ENCODE measurements at places on chromosomes 3 and 15.

GRCh38 chr3:72233571-72233970 lies 448.6 kb upstream of the PROK2 start:
- DNase-seq = no peak

DNA sequence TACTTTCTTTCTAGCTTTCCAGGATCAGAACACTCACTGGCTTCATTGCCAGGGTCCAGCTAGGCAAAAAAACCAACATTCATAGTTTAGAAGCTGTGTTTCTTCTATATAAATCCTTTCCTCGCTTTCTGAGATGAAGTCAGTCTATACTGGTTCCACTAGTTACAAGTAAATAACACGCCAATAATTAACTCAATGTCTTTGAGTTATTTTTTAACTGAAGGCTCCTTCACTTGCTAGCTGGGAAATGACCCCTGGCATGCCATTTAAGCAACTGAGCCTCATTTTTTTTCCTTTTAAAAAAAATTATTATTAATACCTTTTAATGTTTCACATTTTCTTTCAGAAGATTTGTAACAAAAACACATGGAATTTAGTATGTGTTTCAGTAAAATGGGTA lies 2.1 kb upstream of the CCDC174 start:
- DNase-seq = no peak

GRCh38 chr15:64636556-64636955 lies 138.8 kb downstream of the RBPMS2 start:
- DNase-seq = no peak

GRCh38 chr3:126083511-126083912 lies 412 bp downstream of the SLC41A3 start:
- no peak for DNase-seq

- DNase-seq = no peak
Observed at GRCh38 chr3:124770336-124771082, 40.3 kb downstream of the UMPS start.

- no peak for DNase-seq
Observed at GRCh38 chr3:52917044-52917443, 19.7 kb upstream of the STIMATE start.

GRCh38 chr15:28098766-28099554 lies at the start of gene OCA2:
Gene OCA2, minus strand, starts transcription at chr15:28099315. Its CDS starts 17,441 bp downstream, at chr15:28081874.
- peak; percentile 20 for DNase-seq

- peak; percentile 93 for DNase-seq
Observed at GRCh38 chr3:49120438-49121131, at the start of gene USP19. Gene USP19, minus strand, starts transcription at chr3:49120823. Its CDS starts 1,678 bp downstream, at chr3:49119145.

DNA sequence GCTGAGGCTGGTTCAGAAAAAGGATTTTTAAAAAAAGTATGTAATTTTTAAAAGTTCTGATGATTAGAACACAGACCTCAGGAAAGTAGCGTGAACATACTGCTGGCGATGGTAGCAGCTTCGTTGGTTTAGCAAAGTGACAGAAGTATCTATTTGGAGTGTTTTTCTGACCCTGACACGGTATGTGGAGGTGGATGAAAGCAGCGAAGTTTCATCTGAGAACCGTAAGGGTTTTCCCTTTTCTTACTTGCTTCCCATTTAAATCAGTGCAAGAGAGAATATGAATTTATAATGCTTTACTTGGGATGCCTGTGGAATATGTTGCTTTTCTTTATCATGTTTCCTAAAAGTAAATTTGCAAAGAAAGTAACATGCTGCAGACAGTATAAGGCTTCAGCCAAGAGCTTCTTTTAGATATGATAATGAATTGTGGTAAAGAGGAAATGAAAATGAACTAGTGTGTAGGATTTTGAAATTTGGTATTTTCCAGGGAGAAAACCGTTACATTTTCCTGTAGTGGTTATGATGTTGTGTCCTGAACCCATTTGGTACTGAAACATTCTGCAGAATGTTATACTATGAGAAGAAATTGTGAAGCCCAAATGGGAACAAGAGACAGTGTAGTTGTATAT lies 3.9 kb downstream of the CHST2 start:
- DNase-seq = no peak

GRCh38 chr3:143825513-143825912 lies 22.8 kb downstream of the SLC9A9 start:
- DNase-seq = no peak

DNA sequence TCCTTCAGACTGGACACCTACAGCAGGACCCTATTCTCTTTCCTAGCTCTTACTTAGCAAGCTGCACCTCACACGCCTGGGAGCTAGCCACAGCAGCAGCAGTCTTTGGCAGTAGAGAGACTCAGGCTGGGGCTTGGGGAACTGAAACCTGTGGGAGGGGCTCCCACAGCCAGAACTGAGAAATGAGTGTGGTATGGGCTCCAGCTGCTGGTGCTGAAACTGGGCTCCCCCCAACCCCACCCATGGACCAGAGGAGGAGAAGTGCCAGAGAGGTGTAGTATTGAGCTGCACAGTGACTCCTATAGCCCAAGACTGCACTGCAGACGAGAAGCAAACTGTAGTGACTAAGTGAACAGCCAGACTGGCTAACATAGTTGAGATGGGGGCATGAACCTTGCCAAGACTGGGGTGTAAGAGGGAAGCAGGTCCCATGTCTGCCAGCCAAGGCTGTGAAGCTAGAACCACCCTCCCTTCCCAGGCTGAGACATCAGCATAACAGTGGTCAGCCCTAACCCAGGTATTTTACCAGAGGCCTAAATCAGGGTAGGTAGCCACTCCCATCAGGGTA lies 62.5 kb downstream of the MYO5A start:
- no peak for DNase-seq

DNA sequence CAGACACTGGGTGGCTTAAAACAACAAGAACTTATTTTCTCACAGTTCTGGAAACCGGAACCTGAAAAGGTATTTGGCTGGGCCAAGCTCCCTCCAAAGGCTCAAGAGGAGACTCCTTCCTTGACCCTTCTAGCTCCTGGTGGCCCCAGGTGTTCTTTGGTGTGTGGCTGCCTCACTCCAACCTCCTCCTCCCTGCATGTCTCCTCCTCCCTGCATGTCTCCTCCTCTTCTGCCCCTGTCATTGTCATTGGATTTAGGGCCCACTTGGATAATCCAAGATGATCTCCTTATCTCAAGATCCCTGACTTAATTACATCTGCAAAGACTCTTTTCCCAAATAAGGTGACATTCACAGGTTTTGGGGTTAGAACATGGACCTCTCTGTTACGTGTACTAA lies 69.8 kb upstream of the MFGE8 start:
- no peak for DNase-seq

- DNase-seq = no peak
Observed at GRCh38 chr3:39378088-39378487, 5.1 kb upstream of the SLC25A38 start.

GRCh38 chr15:43204016-43204901 lies 16.6 kb downstream of the EPB42 start:
- peak; percentile 7 for DNase-seq

DNA sequence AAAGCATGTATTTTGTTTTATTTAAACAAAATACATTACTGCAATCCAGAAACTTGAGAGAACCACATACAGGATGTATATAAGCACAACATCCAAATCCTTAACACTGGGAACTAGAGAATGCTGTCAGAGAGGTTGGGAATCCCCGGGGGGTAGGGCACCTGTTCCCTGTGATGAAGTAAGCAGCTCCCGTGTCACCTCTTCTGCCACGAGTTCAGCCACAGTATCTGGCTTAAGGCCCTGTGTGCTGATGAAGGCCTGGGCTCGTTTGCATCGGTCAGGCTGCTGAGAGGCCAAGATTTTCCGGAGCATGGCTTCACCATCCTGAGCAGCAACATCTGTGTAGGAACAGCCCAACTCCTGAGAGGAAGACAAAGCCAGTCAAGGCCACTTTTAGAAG lies 36.4 kb downstream of the EIF3J start:
- DNase-seq = no peak

DNA sequence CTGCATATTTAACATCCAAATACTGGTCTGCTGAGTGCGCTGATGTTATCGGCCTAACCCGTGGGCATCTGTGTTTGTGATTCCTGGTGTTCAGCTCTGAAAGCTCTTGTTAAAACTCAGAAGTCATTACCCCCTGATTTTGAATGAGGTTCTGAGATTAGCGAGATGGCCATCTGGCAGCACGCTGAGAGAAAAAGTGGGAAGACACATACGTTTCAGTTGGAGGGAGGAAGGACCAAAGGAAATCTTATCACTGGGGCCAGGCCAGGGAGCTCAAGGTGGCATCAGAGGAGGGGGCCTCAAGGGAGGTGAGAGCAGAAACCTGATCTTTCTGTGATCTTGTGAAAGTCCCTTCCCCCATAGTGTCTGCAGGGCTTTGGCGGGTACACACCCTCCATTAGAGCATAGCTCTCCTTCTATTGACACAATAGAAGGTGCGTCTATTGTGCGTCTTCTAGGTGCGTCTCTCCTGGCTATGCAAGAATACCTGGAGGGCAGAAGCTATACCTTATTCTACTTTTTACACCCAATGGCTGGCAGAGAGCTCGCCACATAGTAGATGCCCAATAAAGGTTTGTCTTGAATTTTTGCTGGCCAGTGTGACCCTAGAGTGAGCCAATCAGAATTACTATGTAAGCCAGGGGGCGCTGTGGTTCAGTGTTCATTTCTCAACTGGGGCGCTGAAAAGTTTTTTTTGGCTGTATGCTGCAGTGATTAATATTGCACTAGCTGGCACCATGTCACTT lies 182.4 kb downstream of the SHQ1 start:
- peak; percentile 57 for DNase-seq

DNA sequence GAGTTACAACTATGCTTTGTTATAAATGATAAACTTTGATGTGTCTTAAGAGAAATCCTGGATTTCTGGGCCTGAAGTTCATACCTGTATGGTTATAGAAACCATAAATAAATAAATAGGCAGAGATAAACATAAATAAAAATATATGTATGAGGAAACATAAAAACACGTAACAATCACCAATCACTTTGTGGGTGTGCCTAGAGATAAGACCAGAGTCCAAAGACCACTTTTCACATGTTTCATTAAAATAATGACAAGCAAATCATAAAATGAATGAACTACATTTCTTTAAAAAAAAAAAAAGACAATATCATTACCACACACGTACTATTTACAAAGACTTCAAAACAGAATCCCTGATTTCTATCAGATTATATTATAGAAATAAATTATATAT lies 14.1 kb downstream of the PIK3R4 start:
- DNase-seq = no peak

GRCh38 chr3:6367171-6367570 lies 493.7 kb upstream of the GRM7 start:
- DNase-seq = no peak

DNA sequence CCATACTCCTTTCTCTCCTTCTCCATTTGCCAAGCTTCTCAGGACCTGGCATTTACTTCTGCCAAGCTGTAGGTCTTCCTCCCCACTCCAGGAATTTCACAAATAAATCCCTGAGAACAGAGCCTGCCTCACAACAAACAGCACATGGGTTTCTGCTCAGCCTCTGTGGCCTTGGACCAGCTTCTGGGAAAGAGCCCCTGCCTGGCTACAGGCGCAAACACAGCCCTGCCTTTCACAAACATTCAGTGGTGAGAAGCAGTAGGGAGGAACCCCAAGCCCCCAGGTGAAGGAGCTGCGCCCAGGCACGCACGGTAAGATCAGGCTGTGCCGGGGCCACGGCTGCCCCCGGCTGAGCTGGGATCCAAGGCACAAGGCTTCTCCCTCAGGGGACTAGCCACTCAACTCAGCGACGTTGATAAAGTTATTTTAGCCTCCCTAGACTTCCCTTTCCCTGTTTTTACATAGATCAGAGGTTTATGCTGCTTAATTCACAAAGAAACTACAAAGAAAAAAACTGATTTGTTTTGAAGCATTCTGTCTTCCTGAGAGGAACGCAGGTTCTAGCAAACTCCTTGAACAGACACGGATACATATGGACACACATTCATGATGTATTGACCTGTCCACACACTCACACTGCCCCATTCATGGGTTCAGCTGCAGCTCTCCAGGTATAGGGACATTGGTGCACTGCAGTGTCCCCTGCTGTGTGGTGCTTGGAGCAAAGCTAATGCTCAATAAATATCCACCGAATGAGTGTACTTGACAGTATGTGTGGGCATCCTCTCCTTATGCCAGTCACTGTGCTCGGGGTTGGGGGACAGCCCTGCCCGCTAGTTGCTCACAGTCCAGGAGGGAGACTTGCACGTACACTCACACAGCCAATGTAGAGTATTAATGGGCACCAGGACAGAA lies 25.4 kb downstream of the HES1 start:
- DNase-seq = no peak

- no peak for DNase-seq
Observed at GRCh38 chr3:14872706-14873105, 53.9 kb downstream of the FGD5 start.

DNA sequence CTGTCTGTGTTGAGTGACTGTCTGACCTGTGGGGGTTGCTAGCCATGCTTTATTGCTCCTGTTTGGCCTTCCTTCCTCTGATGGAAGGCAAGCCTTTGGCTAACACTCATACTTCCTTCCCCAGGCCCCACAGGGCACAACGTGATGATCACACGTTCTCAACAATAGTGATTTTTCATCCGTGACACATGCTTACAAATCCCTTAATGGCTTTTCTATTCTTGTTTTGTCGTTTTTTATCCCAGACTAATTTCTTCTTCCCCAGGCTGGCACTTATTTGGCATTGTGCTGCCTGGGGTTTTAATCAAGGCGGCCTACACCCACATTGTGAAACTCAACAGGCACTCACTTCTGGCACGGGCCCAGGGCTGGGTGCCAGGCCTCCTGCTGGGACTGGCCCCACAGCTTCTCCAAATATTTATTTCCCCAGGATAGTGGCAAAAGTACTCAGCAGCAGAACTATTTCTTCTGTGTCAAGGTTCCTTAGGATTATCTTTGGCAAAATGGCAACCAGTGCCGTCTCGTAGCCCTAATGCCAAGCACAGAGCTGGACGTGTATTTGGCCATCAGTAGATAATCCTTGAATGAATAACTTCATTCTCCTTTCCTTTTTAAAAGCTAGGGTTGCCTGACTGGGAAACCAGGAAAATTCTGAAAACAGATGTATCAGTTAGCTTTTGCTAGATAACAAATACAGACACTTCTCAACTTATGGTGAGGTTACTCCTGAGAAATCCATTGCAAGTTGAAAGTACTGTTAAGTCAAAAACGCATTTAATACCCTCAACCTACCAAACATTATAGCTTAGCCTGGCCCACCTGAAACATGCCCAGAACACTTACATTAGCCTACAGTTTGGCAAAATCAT lies 30.6 kb downstream of the CMTM7 start:
- no peak for DNase-seq

DNA sequence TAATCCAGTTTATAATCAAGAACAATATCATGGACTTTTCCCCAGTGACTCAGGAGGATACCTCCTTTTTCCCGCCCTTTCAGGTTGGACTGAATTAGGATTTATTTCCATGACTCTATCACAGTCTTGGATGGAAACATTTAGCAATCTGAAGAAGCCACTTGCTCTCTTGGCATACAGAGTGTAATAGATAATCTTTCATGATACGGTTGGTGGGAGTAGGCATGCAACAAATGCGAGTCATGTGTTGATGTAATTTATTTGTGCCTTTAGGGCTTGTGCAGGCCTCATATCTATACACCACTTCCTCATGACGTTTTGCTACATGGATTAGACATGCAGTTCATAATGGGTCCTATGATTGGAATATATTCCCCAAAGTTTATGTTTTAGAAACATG lies 54.2 kb upstream of the MCTP2 start:
- DNase-seq = no peak

- no peak for DNase-seq
Observed at GRCh38 chr15:65414841-65415621, 7.7 kb downstream of the IGDCC4 start.

All from activated naive CD4-positive, alpha-beta T cell (primary cell).